NCI-H1092 treated with DMSO at 0.1 percent for 48 hours (cell line): ENCODE measurements at places on chromosomes 2 and 18.

DNA sequence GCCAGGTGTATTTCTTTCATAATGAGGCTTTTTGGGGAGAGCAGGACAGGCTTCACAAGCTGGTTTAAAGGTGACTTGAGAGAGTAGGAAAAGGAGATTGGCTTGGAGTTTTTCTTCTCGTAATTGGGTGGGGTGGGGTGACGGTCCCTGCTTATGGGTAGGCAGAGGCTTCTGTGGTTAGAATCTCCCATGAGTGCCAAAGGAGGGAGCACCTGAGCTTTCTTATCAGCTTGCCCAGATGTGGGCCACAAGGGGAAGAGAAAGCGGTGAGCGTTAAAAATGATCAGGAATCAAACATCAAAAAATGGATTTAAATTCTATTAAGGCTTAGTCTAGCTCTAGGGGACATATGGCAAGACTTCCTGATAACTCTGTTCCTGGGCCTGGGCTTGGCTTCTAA lies 9.7 kb upstream of the PNPT1 start:
- no peak for DNase-seq

DNA sequence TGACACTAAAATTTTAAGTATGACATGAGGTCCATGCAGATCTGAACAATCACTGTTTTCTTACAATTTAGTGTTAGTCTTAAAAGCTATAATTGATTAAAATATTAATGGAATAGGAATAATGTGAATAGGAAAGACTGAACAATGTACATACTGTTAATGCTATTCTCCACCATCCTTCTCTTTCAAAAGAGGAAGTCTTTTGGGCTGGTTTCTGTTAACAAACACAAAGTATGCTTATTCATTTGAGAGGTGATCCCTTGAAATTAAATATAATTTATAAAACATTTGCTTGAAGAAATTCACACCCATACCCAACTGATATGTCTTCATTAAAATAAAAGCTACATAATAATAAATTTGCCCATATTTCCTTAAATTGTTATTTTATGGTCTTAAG lies 2.3 kb downstream of the STPG4 start:
- DNase-seq, result no peak

- DNase-seq, result no peak
Observed at GRCh38 chr2:16828828-16829160, 163.2 kb upstream of the CYRIA start.

- no peak for DNase-seq
Observed at GRCh38 chr2:138028538-138028937, 64.3 kb downstream of the HNMT start.
